ENCODE measurements at places on chromosomes 16 and 17. TPM values are rescaled to one million over a fixed set of nuclear protein-coding genes. Genes with fewer than 3 reads are reported as not detected.
A peak's percentile ranks its signal among the peaks of the same experiment; 100 is the strongest.

The GSPT1 gene
- 115 TPM for total RNA-seq

The TNK1 gene
- total RNA-seq: 2.9 TPM

The C16orf86 gene
- total RNA-seq: 1.8 TPM

DNA sequence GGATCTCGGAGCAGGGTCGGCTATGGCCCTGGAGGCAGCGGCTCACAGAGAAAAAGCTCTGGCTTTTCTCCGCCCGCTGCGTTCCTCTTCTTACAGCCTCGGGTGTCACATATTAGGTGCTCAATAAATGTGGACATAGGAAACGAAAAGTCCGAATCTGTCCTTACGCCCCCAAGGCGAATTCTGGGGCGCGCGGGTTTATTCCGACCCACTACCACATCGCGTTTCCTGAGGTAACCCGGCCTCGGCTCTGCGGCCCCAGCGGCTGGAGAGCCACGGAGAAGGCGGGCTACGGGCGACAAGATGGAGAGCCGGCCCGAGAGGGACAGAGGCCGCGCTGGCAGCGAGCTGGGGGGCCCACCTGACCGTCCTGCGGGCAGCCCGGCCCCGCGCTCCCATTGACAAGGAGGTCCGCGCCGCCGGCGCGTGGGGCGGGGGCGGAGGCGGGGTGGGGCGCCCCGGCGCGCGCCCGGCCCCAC lies 573 bp upstream of the GNAO1 start:
- peak; percentile 33 for ATAC-seq

- peak; percentile 57 for ATAC-seq
These were observed 767 bp downstream of the SYNGR2 start for GRCh38 chr17:78168903-78169793.

The KRTAP4-4 gene
- not detected for total RNA-seq
